ENCODE measurements at places on chromosomes 2 and 18.
A peak's percentile ranks its signal among the peaks of the same experiment; 100 is the strongest.

GRCh38 chr2:46747297-46747818 is 168.2 kb downstream of the MCFD2 start:
- DNase-seq = no peak

GRCh38 chr2:221495731-221496130 is 76.4 kb downstream of the EPHA4 start:
- no peak for DNase-seq

GRCh38 chr18:23341383-23341782 is 111.7 kb upstream of the RIOK3 start:
- DNase-seq = no peak

- DNase-seq = peak; percentile 70
Observed at GRCh38 chr18:46174342-46175041, 70.3 kb downstream of the HAUS1 start.

GRCh38 chr2:119744335-119744939 is 15.3 kb upstream of the PTPN4 start:
- DNase-seq = peak; percentile 14

DNA sequence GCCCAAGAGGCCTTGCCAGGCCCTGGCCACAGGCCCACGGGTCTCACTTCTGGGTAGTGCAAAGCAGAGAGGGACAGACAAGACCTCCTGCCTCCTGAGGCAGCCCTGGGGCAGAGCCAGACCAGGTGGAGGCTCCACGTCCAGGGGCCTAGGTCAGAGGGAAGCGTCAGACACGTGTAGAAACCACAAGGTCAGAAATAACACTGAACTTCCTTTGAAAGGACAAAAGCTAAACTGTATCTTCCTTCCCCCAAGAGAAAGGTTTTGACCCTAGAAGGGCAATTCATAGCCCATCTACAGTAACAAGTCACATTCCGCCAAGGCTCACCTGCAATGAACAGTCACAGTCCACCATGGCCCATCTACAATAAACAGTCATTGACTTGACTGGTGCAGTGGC is 17.9 kb downstream of the SDC1 start:
- no peak for DNase-seq

- peak; percentile 76 for DNase-seq
Observed at GRCh38 chr2:219453671-219454590, 19.3 kb downstream of the SPEG start.

GRCh38 chr2:151230627-151231140 is 31.0 kb downstream of the RBM43 start:
- DNase-seq = no peak

DNA sequence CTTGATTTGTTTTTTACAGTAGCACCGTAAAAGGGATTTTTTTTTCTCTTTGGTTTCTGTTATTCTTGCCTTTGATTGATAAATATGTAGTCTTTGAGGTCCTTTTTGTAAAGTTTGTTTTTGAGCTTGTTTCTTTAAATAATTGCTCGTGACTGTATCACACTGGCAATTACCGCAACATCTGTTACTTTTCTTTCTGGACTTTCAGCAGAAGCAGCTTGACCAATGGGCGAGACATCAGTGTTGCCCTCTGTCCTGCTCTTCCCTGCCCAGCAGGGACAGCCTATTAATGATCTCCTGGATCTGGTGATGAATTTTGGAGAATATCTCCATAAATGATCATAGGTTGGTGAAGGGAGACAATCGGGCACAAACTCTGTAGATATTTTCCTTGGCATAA is 74.9 kb downstream of the TDRD15 start:
- DNase-seq = no peak

DNA sequence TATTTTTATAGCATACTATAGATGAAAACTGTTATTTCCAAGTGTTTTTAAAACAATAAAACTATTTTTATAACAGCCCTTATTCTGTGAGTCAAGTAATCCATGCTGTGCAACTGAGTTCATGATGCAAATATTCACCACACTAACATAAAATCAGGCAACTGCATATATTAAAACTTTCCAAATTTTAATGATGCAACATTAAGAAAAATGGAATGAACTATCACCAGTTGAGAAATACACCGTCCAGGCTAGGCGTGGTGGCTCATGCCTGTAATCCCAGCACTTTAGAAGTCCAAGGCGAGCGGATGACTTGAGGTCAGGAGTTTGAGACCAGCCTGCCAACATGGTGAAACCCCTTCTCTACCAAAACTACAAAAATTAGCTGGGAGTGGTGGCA is 114.5 kb downstream of the CDH2 start:
- peak; percentile 47 for DNase-seq

DNA sequence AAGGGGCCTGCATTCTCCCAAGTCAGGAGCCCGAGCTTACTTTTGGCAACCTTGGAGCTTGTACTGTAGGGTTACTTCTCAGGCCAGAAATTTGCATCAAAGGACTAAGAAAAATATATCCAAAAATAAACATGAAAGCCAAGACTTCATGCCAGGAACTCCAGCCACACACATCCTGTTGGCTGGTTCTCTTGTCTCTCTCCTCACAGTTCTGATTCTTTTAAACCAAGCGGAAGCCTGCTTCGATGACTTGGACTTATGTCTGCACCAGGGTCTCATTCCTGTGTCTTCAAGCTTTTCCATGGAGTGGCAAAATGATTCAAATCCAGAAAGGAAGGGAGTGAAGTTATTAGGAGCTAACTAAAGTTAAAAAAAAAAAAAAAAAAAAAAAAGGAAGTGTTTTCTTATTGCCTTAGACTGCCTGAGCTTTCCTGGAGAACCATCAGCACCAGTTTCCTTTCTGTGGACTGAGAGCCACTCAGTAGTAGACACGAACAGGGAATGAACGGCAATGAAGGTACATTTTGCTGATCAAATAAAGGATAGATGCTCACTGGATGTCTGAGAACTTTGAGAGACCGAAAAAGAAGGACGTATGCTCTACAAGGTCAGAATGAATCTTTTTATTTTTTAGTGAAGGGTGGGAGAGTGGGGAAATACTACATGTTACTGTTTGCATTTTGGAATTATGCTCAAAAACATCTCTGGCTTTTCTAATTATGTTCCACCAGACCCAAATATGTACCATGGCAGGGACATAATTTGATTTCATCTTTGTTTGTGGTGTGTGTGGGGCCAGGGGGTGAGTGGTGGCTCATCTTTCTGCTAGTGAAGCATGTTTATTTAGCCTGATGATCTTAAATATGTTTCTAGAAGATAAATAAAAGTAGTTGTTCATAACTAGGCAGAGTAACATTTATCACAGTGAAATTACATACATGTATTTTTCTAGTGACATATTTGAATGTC is 86.0 kb downstream of the RAPGEF4 start:
- no peak for DNase-seq

DNA sequence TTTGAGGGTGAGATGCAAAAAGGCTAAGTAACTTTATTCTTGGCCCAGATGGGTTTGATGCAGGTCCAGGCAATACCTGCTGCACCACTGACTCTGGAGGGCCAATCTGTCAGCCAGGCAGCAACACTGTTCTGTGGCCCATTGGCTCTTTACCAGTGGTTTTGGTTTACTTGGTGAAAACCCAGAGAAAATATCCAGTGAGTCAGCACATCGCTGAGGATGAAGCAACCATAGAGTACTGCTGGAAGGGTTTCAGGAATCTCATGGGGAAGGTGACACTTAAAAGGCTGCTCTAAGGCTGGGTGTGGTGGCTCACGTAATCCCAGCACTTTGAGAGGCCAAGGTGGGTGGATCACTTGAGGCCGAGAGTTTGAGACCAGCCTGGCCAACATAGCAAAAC is 192.5 kb upstream of the FAM98A start:
- DNase-seq = peak; percentile 60

- DNase-seq = peak; percentile 45
Observed at GRCh38 chr2:32752205-32752604, 124.4 kb downstream of the TTC27 start.

GRCh38 chr2:231634951-231635875 is 42.5 kb downstream of the TEX44 start:
- peak; percentile 39 for DNase-seq

- no peak for DNase-seq
Observed at GRCh38 chr2:98294711-98295110, 51.5 kb upstream of the CNGA3 start.

DNA sequence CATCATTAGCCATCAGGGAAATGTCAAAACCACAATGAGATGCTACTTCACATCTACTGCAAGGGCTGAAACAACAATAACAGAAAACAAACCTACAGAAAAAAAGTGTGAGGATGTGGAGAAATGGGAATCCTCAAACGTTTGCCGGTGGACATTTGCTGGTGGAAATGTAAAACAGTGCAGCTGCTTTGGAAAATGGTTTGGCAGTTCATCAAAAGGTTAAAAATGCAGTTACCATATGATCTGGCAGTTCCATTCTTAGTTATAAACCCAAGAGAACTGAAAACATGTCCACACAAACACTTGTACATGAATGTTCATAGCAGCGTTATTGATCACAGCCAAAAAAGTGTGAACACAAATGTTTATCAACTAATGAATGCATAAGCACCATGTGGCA is 44.2 kb downstream of the PROC start:
- no peak for DNase-seq

DNA sequence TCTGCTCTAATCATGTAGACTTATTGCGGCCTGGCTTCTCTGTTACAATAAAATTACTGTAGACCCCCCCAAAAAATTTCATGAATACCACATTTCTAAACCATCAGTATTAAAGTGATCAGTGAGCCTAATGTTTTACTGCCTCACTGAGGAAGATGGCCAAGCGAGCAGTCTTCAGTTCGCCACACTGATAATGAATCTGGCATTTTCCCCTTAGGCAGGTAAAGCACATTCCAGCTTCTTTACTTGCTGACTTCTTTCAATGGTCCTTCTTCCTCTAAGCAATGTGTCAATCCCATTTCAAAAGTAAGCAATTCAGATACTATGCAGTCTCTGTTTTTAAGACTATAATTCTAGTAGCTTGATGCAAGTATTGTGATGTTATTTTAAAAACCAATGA is 137.6 kb downstream of the LAMA1 start:
- DNase-seq = no peak

GRCh38 chr2:47456851-47457250 is 53.9 kb downstream of the MSH2 start:
- DNase-seq = no peak

DNA sequence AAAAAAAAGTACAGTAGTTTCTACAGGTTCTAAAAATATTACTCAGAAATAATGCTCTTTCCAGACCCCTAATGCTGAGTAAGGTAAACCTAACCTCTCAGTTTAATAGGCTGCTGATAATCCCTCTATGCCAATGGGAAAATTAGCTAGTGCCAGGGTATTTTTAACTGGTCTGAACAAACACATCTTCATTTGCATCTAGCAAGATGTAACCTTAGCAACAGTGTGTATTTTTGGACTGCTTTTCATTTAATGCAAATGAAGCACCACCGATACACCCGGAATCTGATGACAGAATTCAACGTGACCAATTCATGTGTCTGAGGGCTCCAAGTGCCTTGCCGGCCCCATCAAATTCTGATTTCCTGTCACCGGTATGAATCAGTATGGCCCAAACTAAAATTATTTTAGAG is 47.4 kb upstream of the CYRIA start:
- DNase-seq = no peak

DNA sequence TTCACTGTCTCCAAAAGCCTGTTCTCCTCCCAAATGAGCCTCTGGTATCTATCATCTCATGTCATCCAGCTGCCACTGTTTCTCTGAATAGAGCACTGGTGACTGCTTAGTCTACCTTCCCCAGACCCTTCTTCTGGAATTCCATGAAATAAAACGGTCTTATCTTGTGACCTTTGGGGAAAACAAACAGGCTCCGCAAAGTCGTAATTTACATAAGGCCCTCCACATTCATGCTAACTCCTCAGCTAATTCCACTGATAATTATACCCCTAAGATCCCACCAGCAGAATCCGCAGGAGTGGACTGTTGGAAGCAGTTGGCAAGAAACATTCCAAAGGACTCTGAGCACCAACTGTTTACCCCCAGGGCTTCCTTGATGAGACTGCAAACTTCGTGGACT is 33.9 kb upstream of the CHN1 start:
- no peak for DNase-seq

- DNase-seq = no peak
Observed at GRCh38 chr2:208545403-208546042, 138.9 kb downstream of the PTH2R start.

DNA sequence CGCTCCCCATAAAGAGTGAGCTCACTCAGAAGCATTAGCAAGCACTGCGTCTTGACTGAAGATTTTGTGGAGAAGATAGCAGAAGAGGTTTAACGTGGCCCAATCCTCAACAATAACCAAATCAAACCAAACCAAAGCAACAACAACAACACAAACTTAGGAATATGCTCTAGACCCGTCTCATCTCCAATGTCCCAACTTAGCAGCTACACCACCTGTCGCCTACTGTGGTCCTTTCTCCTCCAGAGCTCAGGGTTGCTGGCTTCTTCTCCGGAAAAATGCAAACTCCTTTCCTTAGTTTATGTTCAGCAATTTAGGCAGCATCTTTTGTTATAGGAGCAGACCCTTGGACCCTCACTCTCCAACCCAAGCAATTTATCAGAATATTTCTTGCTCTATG is 301.4 kb downstream of the ZNF521 start:
- no peak for DNase-seq

DNA sequence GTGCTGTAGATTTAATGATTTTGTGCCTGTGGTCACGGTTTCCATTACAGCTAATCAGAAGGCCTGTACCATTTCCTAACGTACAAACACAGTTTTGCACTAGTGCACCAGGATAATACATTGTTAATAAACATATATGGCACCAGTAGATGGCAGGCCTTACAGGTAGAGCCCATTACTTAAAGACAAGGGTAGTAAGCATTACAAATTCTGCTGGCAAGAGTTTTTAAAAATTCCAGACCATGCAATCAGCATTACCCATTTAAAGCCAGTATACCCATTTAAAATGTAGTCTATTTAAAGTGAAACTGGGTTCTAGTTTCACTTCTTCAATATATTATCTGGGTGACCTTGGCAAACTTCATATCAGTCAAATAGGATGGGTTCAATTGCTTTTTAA is 224.2 kb downstream of the NUP35 start:
- DNase-seq = no peak

GRCh38 chr18:38074298-38074876 is 508.8 kb upstream of the CELF4 start:
- no peak for DNase-seq

- DNase-seq = peak; percentile 93
Observed at GRCh38 chr2:36403675-36404230, 48.2 kb downstream of the CRIM1 start.

DNA sequence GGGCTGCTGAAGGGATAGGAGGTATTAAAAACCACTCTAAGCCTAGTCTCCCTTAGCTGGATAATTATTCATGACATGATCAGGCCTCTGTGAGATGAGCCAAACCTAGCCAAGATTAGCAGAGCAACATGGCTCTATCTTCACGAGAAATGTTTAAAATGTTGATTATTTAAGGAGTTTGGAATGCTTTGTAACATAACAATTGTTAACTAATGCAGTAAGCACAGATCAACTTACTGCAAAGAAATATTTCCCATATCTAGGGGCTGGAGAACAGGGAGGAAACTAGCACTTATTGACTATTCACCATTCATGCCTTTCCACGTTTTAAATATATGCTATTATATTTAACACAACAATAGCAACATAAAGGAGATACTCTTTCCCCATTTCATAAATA is 833.7 kb upstream of the CHAC2 start:
- DNase-seq = peak; percentile 28

- DNase-seq = peak; percentile 61
Observed at GRCh38 chr2:188524519-188525113, 232.9 kb downstream of the GULP1 start.
